ENCODE measurements at places on chromosomes 11 and 22.

DNA sequence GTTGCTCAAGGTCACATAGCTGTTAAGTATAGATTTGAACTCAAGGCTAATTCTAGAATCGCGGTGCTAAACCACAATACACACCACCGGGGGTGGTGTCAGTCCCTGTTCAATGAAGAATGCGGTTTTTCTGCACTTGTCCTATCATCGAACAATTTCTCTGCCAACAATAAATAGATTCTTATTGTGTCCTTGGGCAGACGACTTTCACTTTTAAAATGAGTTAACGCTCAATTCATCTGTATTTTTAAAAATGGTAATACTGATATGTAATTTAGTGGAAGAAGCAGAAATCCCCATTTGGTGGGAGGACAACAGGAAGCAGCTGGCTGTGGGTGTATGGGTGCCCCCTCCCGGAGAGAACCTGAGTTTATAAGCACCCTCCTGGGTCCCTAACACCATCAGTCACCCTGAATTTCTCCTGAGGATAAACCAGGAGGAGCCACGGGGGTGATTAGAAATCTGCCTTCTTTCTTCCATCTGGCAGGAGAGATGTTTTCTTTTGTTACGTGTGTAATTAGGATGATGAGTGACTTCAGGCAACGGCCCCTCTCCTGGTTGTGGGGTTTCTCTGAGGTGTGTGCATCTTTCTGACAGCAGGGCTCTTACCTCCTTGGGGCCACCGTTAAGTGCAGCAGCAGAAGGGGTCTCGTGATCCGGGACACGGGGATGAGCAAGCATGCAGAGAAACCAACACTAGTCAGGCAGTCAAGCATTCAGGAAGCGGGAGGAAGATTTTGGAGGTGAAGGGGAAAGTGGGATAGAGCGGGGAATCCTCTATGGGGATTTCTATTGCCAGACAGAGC lies 87.7 kb downstream of the GRAMD1B start:
- no peak for DNase-seq

DNA sequence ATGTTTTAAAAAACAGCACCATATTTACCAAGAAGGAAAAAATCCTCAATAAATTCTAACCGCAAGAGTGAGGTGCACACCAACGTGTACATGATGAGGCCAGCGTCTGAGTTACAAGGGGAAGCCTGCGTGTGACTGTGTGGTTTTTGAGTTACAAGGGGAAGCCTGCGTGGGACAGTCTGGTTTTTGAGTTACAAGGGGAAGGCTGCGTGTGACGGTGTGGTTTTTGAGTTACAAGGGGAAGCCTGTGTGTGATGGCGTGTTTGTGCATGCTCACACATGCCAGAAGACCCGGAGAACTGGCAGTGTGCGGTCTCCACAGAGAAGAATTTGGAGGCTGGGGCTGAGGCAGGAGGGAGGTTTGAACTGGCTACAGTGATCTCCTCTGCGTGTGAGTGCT lies 1376.4 kb downstream of the TBC1D22A start:
- DNase-seq: no peak

- no peak for DNase-seq
These were observed 512.8 kb downstream of the INSC start for GRCh38 chr11:15627560-15627959.

DNA sequence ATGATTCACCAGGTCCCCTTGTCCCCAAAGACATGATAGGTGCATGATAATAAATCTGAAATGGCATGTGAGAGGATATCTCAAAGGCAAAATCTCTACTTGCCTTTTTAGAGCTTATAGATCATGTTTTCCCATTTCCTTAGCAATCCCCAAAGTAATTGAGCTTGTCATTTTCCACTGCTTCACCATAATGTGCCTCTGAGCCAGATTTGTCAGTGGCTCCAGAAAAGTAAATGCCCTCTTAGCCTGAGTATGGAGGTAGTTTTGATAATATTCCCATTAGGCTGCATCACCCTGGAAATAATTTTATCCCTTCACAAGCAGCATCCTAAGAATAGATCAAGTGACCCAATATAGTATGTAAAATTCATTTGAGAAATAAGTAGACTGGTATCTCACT lies 36.7 kb upstream of the ADSL start:
- no peak for DNase-seq

- no peak for DNase-seq
These were observed 1.9 kb downstream of the MS4A5 start for GRCh38 chr11:60431251-60431650.

GRCh38 chr11:20844216-20844615 lies 174.8 kb downstream of the NELL1 start:
- no peak for DNase-seq

GRCh38 chr11:129643031-129643721 lies 172.5 kb upstream of the TMEM45B start:
- no peak for DNase-seq

DNA sequence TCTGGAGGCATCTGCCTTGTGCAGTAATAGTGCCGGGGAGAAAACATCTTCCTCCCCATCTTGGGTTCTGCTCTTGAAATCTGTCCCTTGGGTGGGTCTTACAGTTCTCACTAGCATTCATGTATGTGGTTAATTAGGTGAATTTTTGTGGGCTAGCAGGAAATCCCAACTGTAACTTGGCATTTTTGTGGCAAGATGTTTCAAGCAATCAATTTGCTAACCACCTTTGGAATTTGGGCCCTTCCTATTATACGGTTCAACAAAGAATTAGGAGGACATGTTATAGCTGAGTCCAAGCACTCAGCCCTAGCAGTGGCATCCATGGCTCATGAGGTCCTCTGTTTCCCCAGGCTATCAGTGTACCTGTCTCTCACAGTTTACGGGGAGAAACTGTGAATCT lies 89.1 kb upstream of the MTNR1B start:
- DNase-seq: no peak

DNA sequence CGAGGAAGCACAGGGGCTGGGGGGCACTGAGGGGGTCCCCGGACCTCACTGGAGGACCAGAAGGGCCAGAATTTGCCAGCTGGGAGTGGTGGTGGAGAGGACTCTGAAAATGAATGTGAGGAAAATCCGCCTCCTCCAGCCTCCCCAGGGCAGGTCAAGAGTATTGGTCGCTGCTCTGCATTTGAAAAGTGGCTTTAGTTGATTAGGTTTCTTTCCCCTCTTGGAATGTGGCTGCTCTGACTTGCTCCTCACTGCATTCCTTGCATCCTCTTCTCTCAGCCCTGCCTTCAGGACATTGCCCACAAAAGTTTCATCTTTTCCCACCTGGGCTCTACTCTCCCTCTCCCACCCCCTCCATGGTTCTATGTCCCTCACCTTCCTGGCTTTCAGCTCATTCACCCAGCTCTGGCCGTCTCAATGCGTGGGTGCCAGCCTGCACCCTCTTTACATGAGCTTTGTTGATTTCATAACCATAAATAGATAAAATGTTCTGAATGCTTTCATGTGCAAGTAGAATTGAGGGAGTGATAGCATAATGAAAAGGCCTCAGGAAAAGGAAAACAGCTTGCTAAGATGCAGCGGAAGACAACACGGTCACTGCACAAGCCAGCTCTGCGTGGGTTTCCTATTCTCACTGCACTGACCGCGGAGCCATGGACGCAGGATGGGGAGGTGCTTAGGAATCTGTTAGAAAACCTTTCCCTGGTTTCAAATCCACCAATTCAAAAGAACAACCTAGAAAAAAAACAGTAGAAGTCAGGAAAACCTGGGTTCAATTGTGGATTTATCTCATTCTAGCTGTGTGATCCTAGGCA lies 6.5 kb upstream of the NPAS4 start:
- DNase-seq: no peak

GRCh38 chr11:91257667-91258066 lies 967.0 kb upstream of the FAT3 start:
- DNase-seq: no peak

- no peak for DNase-seq
These were observed 516 bp downstream of the VPS26B start for GRCh38 chr11:134224710-134225664.

DNA sequence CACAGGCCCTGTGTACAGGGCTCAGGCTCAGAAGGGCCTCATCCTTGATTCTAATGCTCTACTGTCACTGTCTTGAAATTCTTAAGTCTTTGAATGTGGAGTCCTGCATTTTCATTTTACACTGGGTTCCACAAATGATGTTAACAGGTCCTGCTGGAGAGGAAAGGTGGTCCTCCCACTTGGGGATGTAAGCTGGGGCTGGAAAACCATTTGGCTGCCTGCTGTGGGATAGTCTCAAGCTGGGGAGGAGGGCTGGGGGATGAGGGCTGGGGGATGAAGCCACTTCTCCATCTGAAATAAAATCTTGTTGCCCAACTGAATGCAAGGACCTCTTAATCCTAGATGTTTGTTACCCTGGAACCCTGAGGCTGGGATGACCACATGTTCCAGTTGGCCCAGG lies 423.0 kb downstream of the TENM4 start:
- no peak for DNase-seq

DNA sequence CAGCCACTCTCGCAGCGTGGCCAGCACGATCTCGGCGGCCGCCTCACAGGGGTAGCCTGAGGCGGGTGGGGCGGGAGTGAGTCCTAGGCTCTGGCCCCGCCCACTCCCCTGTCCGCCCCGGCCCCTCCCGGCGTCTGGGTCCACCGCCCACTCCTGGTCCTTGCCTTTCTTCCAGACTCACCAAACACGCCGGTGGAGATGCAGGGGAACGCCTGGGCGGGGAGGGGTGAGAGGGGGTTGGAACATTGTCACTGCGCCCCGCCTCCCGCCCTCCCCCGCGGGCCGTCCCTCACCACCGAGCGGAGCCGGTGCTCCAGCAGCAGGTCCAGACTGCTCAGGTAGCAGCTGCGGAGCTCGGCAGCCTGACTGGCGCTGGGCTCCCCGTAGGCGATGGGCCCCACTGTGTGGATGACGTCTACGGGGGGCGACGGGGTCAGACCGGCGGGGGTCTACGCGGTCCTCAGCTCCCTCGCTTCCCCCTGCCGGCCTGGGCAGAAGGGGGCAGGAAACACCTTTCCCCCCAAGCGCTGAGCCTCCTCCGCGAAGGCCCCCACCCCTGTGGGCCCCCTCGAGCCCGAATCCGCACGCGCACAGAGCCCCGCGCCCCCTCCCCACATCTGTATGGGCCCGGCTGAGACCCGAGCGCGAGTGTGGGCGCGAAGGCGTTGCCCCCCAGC lies 13.2 kb downstream of the OTUB1 start:
- peak; percentile 33 for DNase-seq

GRCh38 chr22:19213442-19214077 lies 35.0 kb upstream of the SLC25A1 start:
- no peak for DNase-seq

DNA sequence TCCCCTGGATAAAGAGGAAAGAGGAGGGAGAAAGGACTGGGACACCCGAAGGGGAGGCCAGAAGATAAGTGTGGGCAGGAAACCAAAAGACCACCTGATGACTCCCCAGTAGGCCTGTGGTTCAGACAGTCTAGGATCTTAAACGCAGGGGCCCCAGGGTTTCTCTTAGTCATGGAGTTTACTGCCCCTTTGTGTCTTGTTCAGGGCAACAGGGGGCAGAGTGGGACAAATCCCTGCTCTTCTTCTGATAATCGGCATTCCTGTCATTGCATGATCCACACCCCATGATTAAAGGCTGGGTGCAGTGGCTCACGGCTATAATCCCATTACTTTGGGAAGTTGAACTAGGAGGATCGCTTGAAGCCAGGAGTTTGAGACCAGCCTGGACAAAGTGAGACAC lies 4.7 kb upstream of the TMPRSS13 start:
- no peak for DNase-seq

- DNase-seq: no peak
These were observed 39.2 kb downstream of the SHISA8 start for GRCh38 chr22:41875531-41876270.

DNA sequence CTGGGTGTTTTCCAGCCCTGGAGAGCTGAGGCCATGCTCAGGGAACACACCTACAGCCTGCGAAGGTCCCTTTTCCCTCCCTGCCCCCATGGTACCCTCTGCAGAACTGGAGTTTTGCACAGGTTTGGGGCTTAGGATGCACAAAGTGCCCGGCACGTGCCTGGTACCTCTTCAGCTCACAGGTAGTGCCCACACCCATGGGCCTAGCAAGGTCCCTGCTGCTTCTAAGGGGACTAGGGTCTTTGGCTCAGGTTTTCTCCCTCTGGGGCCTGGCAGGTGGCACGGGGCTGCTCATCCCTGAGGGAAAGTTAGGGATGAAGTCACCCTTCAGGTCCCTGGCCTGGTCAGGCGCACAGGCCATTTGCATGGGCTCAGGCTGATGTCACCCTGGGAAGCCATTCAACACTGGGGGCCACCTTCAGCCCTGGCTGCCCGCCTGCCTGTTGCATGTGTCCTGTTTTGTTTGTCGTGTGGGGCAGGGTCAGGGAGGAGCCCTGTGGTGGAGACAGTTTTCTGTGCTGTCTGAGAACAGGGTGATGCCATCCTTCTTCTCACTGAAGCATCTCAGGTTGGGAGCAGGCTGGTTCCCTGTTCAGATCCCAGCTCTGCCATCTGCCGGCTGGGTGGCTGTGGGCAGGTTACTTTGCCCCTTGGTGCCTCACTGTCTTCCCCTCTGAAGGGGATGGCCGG lies 68.3 kb upstream of the CRYBB3 start:
- no peak for DNase-seq

GRCh38 chr22:27194096-27194748 lies 536.8 kb downstream of the MIAT start:
- DNase-seq: no peak

DNA sequence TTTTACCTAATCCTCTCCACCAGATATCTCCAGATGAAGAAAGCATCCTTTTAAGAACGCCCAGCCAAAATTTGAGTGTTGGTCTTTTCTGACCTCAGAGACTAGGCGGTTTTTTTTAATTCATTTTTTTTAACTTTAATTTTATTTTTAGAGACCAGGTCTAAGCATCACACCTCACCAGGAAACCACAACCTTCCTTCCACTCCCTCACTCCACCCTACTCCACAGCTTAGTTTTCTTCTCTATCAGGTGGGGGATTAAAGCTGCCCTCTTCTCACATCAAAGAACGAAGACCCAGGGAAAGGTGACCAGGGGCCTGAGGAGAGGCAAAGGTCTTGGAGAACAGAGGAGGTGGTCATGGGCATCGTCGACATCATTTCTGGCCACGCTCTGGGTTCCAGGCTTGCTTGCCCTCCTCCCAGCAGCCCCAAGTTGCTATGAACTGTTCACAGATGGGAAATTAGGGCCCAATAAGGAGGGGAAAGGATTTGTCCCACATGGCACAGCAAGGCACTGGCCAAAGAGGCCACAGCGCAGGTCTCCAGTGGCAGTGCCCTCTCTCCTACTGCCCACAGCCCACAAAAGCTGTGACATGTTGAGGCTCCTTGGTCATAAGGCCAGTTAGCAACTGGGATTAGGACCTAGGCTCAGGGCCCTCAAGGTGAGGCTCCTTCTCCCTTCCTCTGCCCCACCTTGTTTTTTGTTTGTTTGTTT lies 1.4 kb upstream of the PEX16 start:
- DNase-seq: no peak

Data from fibroblast of the conjunctiva (primary cell).